NCI-H1105 treated with DMSO at 0.1 percent for 48 hours (cell line): ENCODE measurements at places on chromosomes 6 and 20.
A peak's percentile ranks its signal among the peaks of the same experiment; 100 is the strongest.

- DNase-seq = no peak
These were observed 6.3 kb upstream of the GTF3C6 start for GRCh38 chr6:110951986-110952794.

DNA sequence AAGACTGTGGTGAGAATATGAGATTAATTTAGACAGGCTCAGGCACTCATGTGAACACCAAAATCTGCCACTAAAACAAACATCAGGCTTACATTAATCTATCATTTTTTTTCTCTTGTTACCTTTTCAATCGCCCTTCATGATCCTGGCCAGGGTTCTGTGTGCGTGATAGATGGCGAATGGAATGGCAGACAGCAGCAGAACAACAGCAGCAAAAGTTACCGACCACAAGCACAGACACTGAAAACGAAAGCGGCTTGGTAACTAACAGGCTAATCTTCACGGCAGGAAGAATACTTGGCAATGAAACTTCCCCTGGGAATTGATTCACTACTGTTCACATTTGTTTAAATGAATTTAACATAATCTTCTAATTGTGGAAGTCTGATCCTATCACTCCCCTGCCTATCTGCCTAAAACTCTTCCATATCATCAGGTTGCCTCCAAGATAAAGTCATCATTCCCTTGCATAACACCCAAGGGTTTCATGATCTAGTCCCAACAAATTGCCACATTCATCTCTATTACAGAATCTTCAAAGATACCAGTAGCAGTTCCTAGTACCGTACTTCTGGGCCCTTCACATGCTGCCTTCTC, 28.7 kb downstream of the PTPRK start:
- DNase-seq = peak; percentile 64

GRCh38 chr6:47306887-47307286, 2.8 kb downstream of the TNFRSF21 start:
- no peak for DNase-seq

DNA sequence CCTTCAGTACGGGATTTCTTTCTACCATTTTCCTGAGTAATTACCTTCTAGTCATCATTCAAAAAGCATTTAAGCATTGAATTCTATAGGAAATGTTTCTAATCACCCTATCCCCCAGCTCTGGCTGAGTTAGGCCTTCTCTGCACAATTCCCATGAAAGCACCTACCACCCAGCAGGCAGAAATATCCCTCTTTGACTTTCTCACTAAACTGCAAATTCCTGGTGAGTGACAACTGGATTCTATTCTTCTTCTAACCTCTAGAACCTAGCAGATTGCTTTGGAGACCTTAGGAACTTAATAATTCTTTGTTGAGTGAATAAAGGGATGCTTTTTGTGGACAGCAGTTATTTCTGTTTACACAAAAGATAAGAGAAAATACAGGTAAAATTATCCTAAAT, 328.7 kb downstream of the LAMA2 start:
- DNase-seq = no peak

DNA sequence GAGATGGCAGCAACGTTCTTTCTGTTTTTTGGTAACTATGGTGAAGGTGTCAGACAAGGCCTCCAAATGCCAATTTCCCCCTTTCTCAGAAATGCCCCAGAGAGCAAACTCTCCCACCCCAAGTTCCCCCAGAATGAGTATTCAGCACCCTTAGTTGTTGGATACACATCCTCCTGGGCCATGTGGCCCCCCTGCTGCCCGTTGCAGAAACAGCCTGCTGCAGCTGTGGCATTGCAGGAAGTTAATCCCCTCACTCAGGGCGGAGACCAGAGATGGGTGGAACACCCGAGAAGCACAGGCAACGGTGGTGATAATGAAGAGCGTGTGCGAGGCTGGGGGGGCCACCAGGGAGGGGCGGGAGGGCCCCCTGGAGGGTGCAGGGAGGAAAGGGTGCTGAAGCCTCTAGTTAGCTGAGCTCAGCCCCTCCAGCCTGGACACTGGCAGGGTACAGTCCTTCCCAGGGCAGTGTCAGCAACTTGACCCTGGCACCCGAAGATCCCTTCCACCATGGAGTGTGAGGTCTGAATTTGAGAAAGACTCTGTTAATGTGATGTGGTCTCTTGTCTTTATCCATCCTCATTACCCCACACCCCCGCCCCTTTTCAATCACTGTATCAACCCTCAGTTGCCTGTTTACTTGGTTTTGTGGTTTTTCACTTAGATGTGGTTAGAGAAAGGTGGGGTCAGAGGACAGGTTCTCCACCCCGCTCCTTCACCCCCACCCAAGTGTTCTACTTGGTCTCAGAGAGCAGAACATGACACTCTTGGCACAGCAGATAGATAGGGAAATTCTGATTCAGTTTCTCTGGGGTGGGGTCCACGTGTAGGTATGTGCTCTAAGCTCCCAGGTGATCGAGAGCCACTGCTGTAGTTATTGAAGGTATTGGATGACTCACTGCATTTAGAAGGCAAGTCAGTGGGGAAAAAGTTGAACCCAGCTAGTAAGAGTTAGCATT, 208.8 kb upstream of the SUPT3H start:
- no peak for DNase-seq

DNA sequence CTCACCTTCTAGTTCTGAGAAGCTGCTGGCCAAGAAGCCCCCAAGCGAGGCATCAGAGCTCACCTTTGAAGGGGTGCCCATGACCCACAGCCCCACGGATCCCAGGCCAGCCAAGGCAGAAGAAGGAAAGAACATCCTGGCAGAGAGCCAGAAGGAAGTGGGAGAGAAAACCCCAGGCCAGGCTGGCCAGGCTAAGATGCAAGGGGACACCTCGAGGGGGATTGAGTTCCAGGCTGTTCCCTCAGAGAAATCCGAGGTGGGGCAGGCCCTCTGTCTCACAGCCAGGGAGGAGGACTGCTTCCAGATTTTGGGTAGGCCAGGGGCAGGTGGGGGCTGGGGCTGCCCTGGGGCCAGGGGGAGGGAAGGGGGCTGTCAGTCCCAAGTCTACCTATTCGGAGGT, 2.3 kb downstream of the MYLK2 start:
- DNase-seq = no peak

GRCh38 chr6:168376120-168376519, 56.5 kb upstream of the DACT2 start:
- DNase-seq = peak; percentile 80

- DNase-seq = no peak
These were observed 16.9 kb upstream of the RBBP8NL start for GRCh38 chr20:62444286-62444685.

- DNase-seq = no peak
These were observed 33.4 kb downstream of the NCOA3 start for GRCh38 chr20:47535088-47535487.

- no peak for DNase-seq
These were observed 96.2 kb downstream of the FAXC start for GRCh38 chr6:99253271-99253670.

GRCh38 chr20:14631011-14631410, 293.6 kb upstream of the FLRT3 start:
- DNase-seq = no peak

- DNase-seq = no peak
These were observed 73.1 kb downstream of the HIVEP2 start for GRCh38 chr6:142871910-142872331.

DNA sequence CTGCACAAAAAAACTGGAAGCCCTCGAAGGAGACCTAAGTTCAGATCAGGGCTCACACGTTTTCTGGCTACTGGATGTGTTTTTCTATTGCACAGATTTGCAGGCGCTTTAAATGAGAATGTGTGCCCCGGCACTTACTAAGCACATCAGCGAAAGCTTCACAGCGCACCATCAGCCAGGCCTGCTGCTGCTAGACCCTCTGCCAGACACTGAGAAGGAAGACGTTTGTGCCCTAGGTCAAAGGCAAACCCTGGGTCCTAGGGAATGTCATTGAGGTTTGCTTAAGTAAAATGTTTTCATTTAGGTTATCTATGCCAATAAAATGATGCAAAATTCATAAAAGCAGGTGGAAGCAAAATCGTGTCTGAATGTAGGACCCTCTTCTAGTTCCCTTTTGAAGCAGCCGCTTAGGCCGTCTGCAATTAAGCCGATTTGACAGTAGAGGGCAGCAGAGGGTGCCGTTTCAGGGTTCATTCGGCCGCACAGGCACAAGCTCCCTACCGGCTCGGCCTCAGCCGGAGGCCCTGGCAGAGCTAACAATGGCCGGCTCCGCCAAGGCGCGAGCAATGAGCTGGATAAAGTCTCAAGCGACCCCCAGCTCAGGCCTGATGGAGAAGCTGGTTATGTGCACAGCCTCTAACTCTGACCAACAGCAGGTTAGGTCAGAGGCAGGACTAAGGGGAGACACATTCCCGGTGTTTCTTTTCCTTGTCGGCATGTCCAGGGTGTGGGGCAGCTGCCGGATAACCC, 107.2 kb upstream of the FOXA2 start:
- peak; percentile 72 for DNase-seq

- no peak for DNase-seq
These were observed 24.6 kb downstream of the HBS1L start for GRCh38 chr6:135030056-135030473.

DNA sequence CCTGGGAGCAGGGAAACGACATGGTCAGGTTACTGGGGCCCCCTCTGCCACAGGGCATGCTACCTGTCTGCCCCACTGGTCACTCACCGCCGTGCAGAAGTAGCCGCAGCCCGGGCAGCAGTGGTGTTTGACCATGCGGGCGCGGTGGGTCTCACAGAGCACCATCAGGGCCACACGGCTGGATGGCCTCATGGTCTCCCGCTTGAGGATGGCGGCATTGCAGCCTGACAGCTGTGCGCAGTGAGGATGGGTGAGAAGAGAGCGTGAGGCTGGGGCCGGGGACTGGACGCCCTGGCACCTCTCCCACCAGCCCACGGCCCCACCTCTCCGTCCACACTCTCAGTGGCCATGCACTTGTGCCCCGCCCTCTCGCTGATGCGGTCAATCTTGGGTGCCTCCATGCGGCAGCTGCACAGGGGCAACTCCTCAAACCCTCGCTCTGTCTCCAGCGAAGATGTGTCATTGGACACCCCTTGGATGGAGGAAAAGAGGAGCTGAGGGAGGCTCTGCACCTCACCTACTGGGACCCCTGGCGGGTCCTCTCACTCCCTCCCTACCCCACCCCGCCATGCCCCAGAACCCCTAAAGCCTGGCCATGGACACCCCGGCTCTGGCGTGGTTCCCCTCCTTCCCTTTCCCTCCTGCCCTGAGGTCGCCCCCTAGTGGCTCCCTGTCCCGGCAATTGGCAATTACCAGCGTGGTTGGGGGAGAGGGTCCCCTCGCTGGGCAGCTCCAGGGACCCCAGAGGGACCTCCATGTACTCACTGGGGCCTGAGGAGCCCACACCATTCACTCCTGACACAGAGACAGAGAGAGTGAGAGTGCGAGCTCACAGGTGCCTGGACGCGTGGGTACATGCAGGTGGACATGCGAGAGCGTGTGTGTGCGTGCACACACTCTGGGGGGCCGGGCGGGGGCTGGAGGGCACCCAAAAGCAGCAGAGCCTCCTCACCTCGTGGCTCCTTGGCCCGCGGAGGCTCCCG, 8.9 kb downstream of the EHMT2 start:
- DNase-seq = no peak

GRCh38 chr6:12569646-12570045, 146.9 kb upstream of the PHACTR1 start:
- no peak for DNase-seq

- DNase-seq = no peak
These were observed 90.8 kb downstream of the KCNB1 start for GRCh38 chr20:49391404-49392245.

GRCh38 chr6:95321126-95321525, 256.2 kb upstream of the MANEA start:
- DNase-seq = no peak

DNA sequence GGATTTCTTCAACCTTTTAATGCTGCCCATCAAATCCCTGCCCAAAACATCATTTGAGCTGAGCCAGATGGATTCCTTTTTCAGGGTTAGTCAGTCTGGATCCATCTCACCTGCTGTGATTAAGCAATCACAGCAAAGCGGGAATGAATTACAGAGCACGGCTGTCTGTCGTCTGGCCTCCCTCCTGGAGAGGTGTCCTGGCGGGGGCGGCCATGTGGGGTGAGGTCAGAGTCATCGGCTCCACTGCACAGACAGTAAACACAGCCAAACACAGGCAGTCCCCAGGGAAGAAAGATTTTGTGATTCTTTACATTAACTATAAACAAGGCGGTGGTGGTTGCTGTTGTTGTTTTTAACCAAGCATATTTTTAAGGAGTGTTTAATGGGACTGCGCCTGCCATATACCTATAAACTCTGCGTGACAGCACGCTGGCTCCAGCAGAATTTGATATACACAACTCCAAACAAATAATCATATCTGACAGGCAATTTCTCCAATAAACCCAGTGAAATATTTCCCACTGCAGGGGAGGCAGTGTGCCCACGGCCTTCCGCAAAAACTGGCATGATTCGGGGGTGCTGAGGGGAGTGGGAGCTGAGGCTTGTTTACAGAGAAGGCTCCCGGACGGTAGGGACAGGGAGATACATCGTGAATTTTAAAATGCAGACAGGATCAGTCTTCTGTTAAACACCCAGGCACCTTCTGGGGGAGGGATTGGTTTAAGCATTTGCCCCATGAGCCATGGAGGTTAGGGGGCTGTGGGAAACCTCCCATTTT, 232.0 kb upstream of the PMEPA1 start:
- no peak for DNase-seq

DNA sequence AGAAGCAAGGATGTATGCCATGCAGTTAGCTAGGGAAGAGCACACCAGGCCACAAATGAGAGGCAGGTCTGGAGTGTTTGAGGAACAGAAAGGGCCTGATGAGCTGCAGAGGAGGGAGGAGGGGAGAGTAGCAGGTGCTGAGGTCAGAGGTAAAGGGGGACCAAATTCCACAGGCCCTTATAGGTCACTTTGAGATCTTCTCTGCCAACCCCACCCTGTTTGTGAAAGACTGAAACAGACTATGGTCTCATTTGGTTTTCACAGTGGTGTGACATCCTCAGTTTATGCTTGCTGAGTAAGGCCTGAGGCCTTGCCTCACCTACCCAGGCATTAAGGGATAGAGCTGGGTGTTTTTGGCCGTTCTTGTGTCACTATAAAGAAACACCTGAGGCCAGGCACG, 187.7 kb upstream of the MYLIP start:
- DNase-seq = no peak

GRCh38 chr6:44820321-44820720, 432.8 kb downstream of the CDC5L start:
- DNase-seq = no peak

GRCh38 chr20:5918856-5919625, 31.3 kb downstream of the TRMT6 start:
- DNase-seq = no peak

GRCh38 chr6:50816947-50817645, 1.6 kb upstream of the TFAP2B start:
- no peak for DNase-seq

GRCh38 chr6:31870385-31870921, 7.8 kb upstream of the NEU1 start:
- no peak for DNase-seq

- peak; percentile 65 for DNase-seq
These were observed 9.3 kb upstream of the RBM38 start for GRCh38 chr20:57381596-57382503.

GRCh38 chr6:98605705-98606104, 228.7 kb upstream of the POU3F2 start:
- DNase-seq = no peak

GRCh38 chr6:35168461-35168861, 27.3 kb upstream of the TCP11 start:
- DNase-seq = no peak

- DNase-seq = no peak
These were observed 39.3 kb downstream of the BEND3 start for GRCh38 chr6:107075951-107076381.

GRCh38 chr6:58290177-58290576, 972.7 kb downstream of the PRIM2 start:
- no peak for DNase-seq
